ENCODE measurements at places on chromosomes 3 and 15. TPM values are rescaled to one million over a fixed set of nuclear protein-coding genes. Genes with fewer than 3 reads are reported as not detected.

DNA sequence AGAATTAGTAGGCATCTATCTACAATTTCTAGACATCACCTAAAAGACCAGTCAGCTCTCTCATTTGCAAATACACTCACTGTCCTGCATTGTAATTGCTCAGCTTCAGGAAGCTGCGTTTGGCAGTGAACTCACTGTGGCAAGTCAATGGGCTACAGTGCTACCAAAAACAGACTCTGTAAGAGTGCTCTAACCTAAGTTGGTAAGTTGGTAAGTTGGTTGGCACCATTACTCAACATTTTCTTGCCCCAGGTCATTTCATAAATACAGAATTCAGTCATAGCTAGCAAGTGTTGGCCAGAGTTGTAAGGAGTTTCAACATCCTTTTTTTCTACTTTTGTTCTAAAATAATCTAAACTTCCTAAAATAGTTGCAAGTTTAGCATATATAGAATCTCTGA, 466.3 kb downstream of the NAALADL2 start:
- no peak for DNase-seq
- no peak overlapping the region for H3K4me3 ChIP-seq
- H3K4me1 ChIP-seq, result no peaks in the 10 kb centered on the region
- no peak overlapping the region for H3K27ac ChIP-seq
- no peaks in the 10 kb centered on the region for H3K27me3 ChIP-seq

DNA sequence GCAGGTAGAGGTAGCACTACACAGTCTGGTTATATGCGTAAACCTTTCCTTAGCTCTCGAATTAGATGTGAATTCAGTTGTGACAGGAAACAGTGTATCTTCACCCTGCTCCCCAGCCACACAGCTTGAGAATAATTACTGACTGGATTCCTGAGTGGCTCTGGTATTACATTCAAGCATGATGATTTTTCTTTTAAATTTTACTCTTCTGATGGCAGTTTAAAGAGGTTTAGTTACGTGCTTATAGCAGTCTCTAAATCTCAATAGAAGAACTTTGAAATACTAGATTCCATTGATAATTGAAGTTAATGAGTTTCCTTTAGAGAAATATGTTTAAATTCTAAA, 98.8 kb downstream of the FNDC3B start:
- H3K27me3 ChIP-seq, result no peaks in the 10 kb centered on the region
- H3K27ac ChIP-seq, result peak overlapping the region; percentile 71
- H3K4me3 ChIP-seq, result no peak overlapping the region

NOX5 gene
- total RNA-seq, result not detected

GRCh38 chr3:123401836-123402530, 46.9 kb downstream of the ADCY5 start:
- no peaks in the 10 kb centered on the region for H3K4me1 ChIP-seq
- no peak overlapping the region for H3K4me3 ChIP-seq
- H3K36me3 ChIP-seq, result no peaks in the 10 kb centered on the region
- H3K27ac ChIP-seq, result no peak overlapping the region
- no peak for DNase-seq

GRCh38 chr15:89211678-89212170, 9.7 kb downstream of the RLBP1 start:
- no peak overlapping the region for H3K27ac ChIP-seq
- no peak overlapping the region for H3K4me3 ChIP-seq

DCLK3 gene
- total RNA-seq, result not detected

GRCh38 chr15:25905140-25905539, 42.0 kb upstream of the ATP10A start:
- no peak overlapping the region for H3K4me3 ChIP-seq
- H3K36me3 ChIP-seq, result no peaks in the 10 kb centered on the region
- H3K4me1 ChIP-seq, result peaks cover 16% of the 10 kb centered on the region
- no peaks in the 10 kb centered on the region for H3K27me3 ChIP-seq
- H3K27ac ChIP-seq, result no peak overlapping the region
- DNase-seq, result peak; percentile 88

CPNE9 gene
- not detected for total RNA-seq

BCL2A1 gene
- total RNA-seq, result 4.5 TPM

GRCh38 chr15:51328926-51329325, 9.5 kb downstream of the CYP19A1 start:
- peaks cover 6% of the 10 kb centered on the region for H3K27me3 ChIP-seq
- no peak overlapping the region for H3K27ac ChIP-seq
- H3K4me3 ChIP-seq, result no peak overlapping the region
- no peaks in the 10 kb centered on the region for H3K4me1 ChIP-seq
- no peak for DNase-seq

GRCh38 chr3:151382671-151383070, 1.9 kb downstream of the P2RY12 start:
- no peaks in the 10 kb centered on the region for H3K27me3 ChIP-seq
- H3K4me3 ChIP-seq, result no peak overlapping the region
- H3K27ac ChIP-seq, result no peak overlapping the region
- H3K4me1 ChIP-seq, result no peaks in the 10 kb centered on the region
- no peaks in the 10 kb centered on the region for H3K36me3 ChIP-seq
- no peak for DNase-seq

DNA sequence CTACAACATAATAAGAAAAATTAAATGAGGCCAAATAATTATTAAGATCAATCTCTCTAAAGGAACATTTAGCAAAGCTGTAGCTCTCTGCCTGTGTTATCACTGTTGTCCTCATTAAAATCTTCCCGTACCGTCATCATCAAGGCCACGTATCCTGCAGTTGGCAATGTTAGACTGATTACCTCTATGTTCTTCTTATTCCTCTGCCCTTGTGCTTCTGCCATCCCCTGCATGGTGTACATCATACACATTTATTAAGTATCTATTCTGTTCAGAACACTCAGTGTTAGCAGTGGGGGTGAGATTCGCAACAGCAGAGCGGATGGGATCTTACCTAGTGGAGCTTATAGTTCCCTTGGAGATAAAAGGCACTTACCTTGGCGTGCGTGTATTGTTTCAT, 12.8 kb downstream of the TPRG1 start:
- no peaks in the 10 kb centered on the region for H3K36me3 ChIP-seq
- no peaks in the 10 kb centered on the region for H3K4me1 ChIP-seq
- no peak for DNase-seq
- no peaks in the 10 kb centered on the region for H3K27me3 ChIP-seq
- H3K4me3 ChIP-seq, result no peak overlapping the region
- H3K27ac ChIP-seq, result no peak overlapping the region

DAZL gene
- not detected for total RNA-seq

DNA sequence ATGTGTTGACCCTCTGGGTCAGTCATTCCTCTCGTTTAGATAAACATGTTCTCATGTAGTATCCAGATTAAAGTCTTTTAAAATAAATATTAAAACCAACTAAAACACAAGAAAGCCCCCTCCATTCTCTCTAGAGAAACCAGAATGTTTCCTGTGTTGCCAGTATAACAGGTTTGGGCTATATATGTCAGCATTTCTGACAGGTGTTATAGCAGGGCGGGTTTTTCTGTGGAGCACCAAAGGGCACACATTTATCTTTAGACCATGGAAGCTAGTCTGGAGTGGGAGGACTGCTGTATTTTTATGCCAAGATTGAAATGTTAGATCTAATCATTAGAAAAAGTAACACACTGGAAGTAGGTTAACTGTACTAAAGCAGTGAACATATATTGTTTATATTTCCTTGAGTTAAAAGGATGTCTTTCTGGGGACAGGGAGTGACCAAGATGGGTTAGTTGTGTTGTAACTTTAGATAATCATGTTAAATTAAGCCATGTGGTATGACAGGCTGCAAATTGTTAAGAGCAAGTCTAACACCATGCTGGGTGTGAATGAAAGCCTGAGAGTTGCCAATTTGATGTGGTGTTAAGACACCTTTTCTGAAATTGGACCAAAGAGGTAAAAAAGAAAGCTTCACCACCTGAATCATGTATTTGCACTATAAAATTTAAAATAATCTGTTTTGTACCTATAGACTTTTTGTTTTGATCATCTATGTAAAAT, 15.6 kb downstream of the KCTD6 start:
- H3K27ac ChIP-seq, result no peak overlapping the region
- no peaks in the 10 kb centered on the region for H3K27me3 ChIP-seq
- DNase-seq, result no peak
- H3K4me3 ChIP-seq, result no peak overlapping the region

RPLP1 gene
- 132 TPM for total RNA-seq

OXNAD1 gene
- total RNA-seq, result 11.1 TPM

DNA sequence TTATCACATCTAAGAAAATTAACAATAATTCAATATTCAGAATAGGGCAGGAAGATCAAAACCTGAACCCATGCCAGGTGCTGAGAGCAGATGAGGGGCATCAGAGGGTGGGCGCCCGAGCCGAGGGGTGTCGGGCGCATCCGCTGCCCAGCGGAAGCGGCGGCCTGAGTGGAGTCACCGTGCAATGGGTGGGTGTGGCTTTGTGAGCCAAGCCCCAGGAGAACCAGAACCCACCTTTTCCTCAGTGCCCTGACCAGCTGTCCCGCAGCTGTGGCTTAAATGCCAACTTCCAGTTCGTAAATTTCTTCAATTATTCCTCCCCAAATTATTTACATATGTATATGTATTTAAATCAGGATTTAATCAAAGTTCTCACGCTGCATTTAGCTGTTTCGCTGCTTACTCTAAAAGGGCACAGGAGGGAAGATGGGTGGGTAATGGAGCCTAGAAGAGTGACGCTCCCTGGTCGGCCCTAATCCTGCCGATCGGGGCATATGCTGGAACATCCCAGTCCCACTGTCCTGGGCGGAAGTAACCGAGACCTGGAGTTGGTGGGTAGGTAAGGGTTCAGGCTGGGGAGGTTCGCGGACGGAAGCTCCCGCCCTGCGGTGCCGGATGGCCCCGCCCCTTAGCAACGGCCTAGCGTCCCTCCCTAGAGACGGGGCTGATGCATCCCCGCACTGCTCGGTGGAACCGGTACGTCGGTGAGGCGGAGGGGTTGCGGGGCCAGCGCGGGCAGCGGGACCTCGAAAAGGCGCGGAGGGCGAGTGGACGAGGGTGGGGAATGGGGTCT, 1.3 kb downstream of the DNAH1 start:
- H3K27me3 ChIP-seq, result no peaks in the 10 kb centered on the region
- H3K4me1 ChIP-seq, result peaks cover 8% of the 10 kb centered on the region
- H3K36me3 ChIP-seq, result no peaks in the 10 kb centered on the region
- H3K4me3 ChIP-seq, result peak overlapping the region; percentile 25

DNA sequence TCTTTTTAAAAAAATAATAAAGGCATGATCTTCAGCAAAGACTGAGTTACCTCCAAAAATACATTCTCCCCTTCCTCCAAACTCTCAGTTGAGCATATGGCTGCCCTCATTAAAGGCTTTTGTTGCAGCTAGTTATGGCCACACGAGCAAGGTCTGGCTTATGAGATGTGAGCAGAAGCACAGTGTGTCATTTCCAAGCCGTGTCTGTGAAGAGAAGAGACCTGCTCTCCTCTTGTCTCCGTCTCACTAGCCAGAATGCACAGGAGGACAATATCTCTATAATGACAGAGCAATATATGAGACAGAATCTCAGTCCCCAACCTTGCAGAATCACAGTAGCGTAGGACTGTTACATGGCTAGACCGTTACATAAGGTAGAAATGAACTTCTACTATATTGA, 152.3 kb downstream of the MAGI1 start:
- peaks cover 12% of the 10 kb centered on the region for H3K4me1 ChIP-seq
- no peak overlapping the region for H3K4me3 ChIP-seq
- no peak for DNase-seq
- H3K27ac ChIP-seq, result no peak overlapping the region
- H3K36me3 ChIP-seq, result no peaks in the 10 kb centered on the region
- H3K27me3 ChIP-seq, result no peaks in the 10 kb centered on the region

ARGFX gene
- total RNA-seq, result not detected

CCDC32 gene
- total RNA-seq, result 13.3 TPM

TM4SF18 gene
- under 0.01 TPM for total RNA-seq

HDAC11 gene
- 6.1 TPM for total RNA-seq

- no peaks in the 10 kb centered on the region for H3K27me3 ChIP-seq
- no peaks in the 10 kb centered on the region for H3K4me1 ChIP-seq
- no peak for DNase-seq
- no peak overlapping the region for H3K4me3 ChIP-seq
Observed at GRCh38 chr15:38111070-38111469, 141.6 kb upstream of the SPRED1 start.

KLHL40 gene
- not detected for total RNA-seq

GRCh38 chr3:140753865-140754754, 76.2 kb downstream of the TRIM42 start:
- H3K4me3 ChIP-seq, result no peak overlapping the region
- H3K4me1 ChIP-seq, result no peaks in the 10 kb centered on the region
- H3K36me3 ChIP-seq, result no peaks in the 10 kb centered on the region
- no peak overlapping the region for H3K27ac ChIP-seq

CCNB2 gene
- total RNA-seq, result 57.2 TPM

DNA sequence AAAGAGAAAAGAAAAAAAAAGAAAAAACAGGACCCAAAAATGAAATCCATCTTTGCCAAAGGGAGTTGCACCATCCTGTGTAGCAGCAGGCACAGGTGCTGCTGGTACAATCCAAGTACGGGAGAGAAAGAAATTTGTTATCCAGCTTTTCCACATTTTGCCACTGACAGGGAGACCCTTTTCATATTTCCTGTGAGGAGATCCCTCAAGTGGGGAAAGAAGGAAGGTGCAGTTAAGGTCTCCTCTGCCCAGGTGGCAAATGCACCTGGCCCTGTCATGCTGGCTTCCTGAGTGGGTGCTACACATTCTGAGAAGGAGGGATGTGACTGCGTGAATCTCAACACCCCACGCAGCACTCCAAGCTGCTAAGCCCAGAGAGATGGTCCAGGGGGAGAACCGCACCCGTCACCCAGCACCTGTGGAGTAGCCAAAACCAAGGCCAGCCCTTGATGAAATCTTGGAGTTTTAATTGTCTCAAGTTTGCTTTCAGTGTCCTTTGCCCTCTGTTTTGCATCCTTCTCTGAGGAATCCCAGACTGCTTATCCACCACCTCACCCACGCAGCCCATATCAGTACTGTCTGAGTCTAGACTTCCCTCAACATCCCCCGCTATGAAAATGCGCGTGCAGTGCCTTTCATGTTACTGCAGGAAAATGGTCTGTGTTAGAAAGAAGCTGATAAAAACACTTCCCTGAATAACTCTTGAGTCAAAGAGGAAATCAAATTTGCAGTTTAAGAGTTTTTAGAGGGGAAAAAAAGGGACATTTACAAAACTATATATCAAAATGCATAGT, 141.9 kb upstream of the THBS1 start:
- no peak overlapping the region for H3K4me3 ChIP-seq
- DNase-seq, result peak; percentile 40
- H3K27ac ChIP-seq, result no peak overlapping the region
- H3K4me1 ChIP-seq, result peaks cover 2% of the 10 kb centered on the region

DNA sequence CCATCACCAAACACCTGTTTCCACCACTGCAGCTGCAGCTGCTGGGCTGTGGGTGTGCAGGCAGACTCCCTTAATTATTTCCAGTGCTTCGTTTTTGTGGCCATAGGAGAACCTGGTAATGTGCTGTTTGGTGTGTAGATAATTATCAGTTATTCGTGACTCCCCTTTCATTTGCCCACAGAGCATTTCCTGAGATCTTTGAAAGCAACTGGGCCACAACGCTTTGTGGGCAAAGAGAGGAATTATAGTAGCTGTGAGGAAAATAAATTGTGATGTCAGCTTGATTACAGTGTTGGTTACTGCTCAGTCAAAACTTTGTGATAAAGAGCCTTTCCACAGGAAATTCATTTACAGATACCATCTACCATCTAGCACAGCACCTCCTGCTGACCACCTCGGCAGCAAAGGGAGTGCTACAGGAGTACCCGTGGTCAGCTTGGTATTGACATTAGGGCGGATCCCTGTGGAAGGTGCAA, 193.3 kb upstream of the SLCO3A1 start:
- H3K36me3 ChIP-seq, result no peaks in the 10 kb centered on the region
- H3K4me3 ChIP-seq, result no peak overlapping the region
- DNase-seq, result no peak
- H3K27me3 ChIP-seq, result no peaks in the 10 kb centered on the region

All from IMR-90 (cell line).